ENCODE measurements at places on chromosomes 6 and 20.

GRCh38 chr20:2946988-2947961, 74.0 kb downstream of the PTPRA start:
- no peak for DNase-seq

- no peak for DNase-seq
Measured at GRCh38 chr6:67350729-67351128, 1284.4 kb upstream of the ADGRB3 start.

GRCh38 chr6:150201285-150201684, 58.4 kb downstream of the PPP1R14C start:
- no peak for DNase-seq

DNA sequence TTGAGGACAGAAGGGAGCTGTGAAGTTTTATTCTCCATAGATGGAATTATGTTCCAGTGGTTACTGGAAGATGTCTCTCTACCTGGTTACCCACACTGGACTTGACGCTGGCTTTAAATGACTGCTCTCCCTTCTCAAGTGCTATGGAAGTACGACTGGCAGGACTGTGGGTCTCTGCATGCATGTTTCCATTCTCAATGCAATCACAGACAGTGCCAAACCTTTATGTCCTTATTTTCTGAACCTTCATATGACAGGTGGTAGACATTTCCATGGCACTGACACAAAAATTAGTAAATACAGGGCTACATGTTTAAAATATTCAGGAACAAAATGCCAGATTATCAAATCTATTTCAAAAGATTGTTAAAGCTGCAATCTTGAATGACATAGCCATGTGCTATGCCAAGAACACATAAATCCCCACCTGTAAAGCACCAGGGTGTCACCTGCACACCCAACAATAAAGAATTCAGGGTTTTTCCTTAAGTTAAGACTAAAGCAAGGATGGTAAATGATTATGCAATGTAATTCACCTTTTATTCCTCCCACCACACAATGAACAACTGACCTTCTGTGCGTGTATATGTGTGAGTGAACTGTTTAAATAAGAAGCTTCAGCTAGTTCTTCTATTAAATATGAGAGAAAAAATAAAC, 153.3 kb upstream of the ENPP5 start:
- DNase-seq = no peak

DNA sequence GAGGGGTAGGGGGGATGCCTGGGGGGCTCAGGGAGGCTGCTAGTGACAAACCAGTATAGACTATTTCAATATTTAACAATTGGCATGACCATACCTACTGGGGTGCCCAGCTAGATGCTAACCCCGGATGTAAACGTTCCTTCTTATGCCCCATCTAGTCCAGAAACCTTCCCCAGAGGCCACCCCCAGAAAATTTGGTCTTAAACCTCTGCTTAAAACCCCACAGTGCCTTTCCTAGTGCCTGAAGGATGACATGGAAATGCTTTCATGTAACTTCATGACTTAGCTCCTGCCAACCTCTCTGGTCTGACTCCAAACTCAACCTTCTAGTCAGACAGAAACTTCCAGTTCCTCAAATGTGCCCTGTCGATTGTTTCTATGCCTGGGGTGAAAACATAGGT, 52.0 kb downstream of the JPH2 start:
- DNase-seq = no peak

DNA sequence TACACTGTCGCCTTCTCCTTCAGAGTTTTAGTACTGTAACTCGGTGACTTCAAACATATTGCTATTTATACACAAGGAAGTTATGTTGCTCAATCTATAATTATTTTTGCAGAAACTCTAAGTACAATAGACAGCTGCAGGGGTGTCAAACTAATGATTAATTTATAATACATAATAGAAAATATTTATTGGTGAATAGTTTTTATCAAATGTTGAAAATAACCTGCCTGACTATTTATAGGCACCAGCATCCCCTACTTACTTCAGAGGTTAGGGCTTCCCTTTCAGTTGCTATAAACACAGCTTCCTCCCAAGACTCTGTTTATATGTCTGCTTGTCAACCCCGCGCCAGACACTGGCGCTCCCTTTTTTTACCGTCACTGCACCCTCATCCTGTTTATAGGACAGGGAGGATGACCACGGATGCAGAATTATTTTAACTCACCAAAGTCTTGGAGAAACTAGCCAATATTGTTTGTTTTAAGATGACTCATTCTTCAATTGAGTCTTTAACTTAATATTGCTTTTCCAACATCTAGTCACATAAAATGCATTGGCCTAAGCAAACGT, 225.0 kb downstream of the ALDH8A1 start:
- no peak for DNase-seq

- no peak for DNase-seq
Measured at GRCh38 chr6:155995281-155995680, 539.6 kb upstream of the NOX3 start.

GRCh38 chr6:56364827-56365339, 117.5 kb upstream of the COL21A1 start:
- DNase-seq = no peak

- no peak for DNase-seq
Measured at GRCh38 chr6:139891471-139891870, 517.0 kb upstream of the CITED2 start.

DNA sequence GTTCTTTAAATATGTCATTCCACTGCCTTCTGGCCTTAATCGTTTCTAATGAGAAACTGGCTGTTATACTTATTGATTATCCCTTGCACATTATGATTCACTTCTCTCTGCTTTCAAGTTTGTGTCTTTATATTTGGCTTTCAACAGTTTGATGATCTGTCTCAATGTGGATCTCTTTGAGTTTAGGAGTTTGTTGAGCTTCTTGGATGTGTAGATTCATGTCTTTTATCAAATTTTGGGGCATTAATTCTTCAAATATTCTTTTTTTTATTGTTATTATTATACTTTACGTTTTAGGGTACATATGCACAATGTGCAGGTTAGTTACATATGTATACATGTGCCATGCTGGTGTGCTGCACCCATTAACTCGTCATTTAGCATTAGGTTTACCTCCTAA, 29.3 kb downstream of the ZBTB9 start:
- no peak for DNase-seq

DNA sequence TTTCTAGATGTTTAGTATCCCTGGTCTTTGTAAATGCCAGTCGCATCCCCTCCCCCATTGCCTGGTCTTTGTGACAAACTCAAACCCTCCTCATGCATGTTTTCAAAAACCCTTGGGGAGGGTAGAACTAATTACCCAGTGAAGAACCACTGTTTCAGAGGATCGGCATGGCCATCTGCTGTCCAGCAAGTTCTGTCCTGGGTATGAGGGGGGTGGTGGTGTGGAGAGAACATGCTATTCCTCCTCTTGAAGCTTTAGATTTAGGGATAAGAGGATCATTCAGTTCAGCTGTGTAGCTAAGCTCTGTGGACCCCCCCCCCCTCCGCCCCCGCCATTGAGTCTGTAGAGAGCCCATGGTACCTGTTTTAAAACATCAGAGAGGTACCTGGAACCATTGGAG, 5.6 kb downstream of the BRPF3 start:
- DNase-seq = no peak

GRCh38 chr6:84976526-84977362, 212.3 kb upstream of the TBX18 start:
- no peak for DNase-seq

DNA sequence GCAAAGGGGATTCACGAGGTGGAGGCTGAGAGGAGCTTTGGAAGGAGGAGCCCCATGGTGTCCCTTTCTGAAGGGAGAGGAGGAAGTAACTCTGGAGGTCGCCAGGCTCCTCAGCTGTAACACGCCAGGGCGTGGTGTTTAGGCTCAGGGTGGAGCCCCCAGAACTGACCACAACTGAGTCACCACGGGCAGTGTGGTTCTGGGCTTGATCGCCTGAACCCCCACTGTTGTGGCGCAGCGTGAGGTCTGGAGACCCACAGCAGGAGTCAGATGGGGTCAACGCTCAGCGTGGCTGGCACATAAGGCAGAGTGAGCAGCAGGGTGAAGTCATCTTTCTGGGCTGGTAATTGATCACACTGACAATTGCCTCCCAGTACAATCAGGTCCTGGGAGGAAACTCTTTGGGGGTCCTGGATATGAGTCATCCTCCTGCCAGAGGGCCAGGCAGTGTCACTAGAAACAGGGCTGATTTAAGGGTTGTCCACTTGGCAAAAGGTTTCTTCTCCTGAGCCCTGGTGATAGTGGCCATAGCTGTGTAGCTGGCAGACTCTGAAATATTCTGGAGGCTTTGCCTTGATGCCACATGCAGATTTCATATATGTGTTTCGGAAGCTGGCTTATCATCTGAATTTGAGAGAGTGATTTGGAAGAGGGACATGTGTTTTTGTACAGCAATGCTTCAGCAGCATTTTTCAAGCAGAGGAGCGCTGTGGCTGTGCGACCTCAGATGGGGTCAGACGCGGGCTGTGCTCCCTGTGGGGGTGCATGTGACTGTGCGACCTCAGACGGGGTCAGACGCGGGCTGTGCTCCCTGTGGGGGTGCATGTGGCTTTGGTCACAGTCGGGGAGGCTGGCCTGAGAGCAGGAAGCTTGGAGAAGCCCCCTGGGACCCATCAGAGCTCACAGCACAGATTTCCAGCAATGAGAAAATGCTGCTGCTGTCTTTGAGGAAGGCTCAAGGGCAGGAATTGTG, 50.0 kb downstream of the SYNJ2 start:
- no peak for DNase-seq

GRCh38 chr6:53728570-53729194, 63.1 kb upstream of the KLHL31 start:
- peak; percentile 44 for DNase-seq

DNA sequence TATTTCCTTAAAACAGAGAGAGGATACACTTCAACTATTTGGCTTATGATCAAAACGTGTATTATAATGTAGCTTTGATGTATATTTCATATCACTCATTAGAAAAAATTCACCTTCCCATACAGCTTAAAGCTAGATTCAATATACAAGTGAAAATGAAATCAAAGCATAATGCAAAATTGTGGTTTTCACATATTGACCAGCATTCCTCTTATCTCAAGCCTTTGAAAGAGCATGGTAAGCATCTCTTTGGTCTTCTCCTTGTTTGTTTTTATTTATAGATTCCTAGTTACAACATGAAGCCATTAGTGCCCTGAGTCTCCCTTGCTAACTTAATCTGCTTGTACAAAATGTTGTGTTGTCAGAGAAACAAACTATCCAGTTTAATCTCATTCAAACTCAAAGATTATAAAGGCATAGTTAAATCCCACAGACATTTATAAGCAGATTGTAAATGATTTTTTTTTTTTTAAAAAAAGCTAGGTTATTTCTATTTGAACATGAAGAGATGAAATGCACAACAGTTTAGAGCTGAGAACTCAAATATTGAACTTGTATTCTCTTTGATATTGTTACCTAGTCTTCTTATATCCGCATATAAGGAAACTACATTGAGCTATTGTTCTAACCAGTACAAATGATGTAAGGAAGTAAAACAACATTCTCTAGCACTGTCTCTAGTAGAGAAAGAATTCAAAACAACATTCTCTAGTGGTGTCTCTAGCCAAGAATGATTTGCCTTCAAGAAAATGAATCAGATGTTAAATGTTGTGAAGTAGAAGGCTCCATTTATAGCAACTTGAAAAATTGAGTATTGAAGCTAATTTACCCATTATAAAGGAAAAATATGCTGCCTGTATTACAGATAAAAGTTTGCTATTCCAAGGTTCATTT, 31.2 kb upstream of the SMIM28 start:
- DNase-seq = no peak

DNA sequence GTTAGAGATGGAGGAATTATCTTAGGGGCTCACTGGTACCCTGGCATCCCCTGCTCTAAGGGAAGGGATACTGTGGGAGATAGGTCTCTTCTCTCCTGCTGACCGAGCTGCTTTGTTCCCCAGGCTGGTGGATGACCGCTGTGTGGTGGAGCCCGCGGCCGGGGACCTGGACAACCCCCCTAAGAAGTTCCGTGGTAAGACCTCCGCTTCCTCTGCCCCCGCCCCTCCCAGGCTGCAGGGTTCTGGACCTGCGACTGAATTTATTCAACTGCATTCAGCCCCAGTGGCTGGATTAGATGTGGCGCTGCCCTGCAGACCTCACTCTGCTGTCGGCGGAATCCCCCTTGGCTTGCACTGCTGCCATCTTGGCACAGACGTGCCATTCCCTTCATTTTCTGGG, 19.2 kb downstream of the ITPR3 start:
- DNase-seq = no peak

DNA sequence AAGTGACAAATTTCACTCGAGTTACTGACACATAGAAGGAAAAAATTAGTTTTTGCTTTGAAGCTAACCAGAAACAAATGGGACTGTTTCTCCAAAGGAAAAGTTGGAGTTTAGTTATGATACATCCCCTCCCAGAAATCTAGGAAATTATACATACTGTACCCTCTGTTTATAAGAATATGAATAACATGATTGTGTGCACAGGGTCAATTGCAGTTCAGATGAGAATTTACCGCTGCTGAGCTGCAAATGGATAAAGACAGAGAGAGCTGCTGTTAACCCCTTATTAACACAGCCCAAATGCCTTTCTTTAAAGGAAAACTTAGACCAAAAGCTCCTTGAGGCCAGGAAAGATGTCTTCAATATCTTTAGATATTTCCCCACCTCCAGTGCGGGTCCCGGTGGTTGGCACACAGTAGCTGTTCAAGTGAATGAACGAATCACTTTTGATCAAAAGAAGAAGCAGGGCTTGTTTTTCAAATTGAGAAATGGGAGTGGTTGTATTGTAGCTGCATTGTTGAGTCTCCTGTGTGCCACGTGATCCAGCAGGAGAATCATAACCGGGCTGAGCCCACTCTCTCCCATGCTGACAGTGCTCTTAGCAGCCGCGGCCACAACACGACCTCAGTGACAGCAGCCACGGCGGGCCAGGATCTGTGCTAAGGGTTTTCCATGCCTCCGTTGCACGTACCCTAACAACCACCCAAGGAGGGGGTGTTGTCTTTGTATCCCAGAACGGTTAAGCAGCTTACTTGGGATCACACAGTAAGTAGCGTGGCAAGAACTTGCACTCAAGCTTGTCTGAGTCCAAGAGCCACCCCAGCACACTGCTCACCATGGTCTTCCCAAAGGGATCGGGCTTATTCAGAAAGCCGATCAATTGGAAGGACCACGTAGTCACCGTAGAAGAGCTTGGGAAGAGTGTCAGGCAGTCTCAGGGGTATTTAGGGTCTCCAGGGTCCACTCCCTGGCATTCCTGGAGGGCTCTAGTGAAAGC, 53.5 kb upstream of the BMP6 start:
- DNase-seq = no peak

GRCh38 chr6:3317741-3318211, 59.0 kb downstream of the PSMG4 start:
- DNase-seq = no peak

DNA sequence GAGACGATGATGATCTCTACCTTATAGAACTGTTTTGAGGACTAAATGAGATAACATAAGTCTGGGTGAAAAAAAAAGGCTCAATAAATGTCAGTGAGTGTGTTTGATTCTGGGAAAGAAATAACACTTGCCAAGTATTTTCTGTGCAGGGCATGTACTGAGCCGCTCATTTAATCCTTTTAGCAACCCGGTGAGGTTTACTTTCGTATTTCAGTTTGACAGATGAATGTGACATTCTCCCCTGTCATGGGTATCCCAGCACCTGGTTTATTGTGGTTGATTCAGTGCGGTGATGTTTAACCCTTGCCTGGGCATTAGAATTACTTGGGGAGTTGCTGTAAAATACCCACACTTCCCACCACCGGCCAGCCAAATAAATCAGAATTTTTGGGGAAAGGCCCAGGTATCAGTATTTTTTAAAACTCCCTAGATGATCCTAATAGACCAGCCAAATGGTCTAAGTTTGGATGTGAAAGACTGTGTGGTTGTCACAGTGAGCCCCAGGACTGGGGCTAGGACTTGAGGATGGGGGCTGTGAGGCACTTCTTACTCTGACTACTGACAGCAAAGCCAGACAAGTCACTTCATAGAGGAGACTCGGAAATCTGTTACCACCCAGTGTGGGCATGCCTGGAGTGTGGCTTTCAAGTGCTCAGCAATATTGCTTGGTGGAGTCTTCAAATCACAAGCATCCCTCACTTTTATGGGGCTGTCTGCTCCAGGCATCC, 100.2 kb upstream of the KCNG1 start:
- DNase-seq = no peak
